EH (cell line): ENCODE measurements at places on chromosomes 4 and X.

- peak; percentile 57 for DNase-seq
These were observed 10.2 kb downstream of the PDGFC start for GRCh38 chr4:156961196-156962057.

DNA sequence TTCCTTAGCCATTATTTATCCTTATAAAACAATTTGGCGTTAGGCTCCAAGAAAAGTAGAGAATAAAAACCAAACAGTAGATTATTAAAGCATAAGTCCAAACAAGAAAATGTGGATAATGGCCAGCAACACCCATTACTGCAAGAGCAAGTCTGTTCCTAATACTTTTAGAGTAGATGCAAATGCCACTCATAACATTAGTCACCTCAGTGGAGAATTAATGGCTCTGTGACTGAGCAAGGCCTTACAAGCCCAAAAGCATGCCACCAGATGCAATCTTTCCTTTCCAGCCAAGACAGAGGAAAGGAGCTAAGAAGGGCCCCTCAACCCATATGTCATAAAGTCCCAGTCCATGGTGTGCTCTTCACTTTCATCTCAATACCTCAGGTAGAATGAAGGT is 373.8 kb downstream of the OPHN1 start:
- DNase-seq: peak; percentile 58

GRCh38 chrX:47206316-47206715 is 12.2 kb upstream of the CDK16 start:
- peak; percentile 45 for DNase-seq

DNA sequence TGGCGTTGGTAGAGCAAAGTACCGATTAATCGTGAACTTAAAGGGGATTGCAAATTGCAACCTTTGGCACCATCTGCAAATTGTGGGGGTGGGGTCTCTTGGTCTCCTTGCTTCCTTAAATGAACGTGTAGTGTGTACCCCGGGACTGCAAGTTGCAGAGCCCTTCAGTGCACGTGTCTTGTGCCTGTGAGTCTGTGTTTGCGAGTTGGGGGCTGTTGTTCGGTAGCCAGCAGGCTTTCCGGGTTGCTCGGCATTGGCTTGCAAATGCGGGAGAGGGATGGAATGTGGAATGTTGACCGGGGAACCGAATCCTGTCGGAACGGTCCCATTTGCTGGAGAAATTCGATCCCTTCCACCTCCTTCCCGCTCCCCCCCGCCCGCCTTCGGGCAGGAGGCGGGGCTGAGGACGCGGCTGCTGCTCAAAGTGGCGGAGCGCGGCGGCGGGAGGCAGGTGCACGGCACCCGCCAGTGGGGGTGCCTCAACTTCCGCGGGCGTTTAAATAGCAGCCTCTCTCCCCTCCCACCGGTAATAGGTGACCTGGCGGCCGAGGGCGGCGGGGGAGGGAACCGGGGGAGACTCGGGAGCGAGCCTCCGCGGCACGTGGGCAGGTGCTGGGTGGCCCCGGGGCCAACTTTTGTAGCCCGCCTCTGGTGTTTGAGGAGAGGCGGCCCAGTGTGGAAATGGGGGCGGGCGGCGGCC is 1.5 kb downstream of the JADE1 start:
- DNase-seq: peak; percentile 89

DNA sequence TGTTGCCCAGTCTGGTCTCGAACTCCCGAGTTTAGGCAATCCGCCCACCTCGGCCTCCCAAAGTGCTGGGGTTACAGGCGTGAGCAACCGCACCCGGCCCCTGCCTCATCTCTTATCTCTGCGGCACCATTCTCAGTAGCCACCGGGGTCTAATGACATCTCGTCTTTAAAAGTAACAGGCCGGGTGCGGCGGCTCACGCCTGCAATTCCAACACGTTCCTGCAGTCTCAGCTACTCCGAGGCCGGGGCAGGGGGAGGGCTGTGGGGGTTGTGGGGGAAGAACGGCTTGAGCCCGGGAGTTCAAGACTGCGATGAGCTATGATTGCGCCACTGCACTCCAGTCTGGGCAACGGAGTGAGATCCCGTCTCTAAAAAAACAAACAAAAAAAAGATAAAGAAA is 28.8 kb downstream of the ING2 start:
- no peak for DNase-seq

GRCh38 chrX:43958529-43958928 is 14.7 kb downstream of the NDP start:
- DNase-seq: peak; percentile 78

- no peak for DNase-seq
These were observed 87.3 kb upstream of the TET2 start for GRCh38 chr4:105059337-105059736.

DNA sequence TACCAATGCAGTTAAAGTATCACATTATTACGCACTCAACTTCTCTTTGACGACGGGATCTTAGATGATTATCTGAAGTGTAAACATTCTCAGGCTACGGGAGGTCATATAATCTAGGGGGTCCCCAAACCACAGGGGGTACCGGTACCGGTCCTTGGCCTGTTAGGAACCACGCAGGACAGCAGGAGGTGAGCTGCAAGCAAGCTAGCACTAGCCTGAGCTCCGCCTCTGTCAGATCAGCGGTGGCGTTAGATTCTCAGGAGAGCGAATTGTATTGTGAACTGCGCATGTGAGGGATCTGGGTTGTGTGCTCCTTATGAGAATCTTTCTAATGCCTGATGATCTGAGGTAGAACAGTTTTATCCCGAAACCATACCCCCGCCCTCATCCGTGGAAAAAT is 20.6 kb upstream of the PRR27 start:
- no peak for DNase-seq

GRCh38 chr4:174147863-174148262 is 135.6 kb downstream of the FBXO8 start:
- DNase-seq: no peak

DNA sequence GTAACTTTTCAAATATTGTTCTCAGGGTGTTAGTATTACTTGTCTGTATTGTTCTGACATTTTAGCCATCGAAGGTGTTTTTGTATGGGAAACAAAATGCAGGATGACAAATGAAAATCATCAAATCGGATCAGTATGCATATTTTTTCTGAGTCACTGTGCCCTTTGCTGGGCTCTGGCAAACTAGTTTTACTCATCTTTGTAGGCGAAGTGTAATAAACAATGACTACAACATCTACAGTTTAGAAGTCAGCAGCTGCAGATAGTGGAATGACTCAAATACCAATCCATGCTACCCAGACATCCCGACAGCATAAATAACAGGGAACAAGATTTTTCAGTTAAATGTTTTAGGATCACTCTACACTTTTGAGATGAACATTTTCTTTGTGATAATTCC is 557.3 kb upstream of the TENM3 start:
- DNase-seq: peak; percentile 93

GRCh38 chrX:13026877-13027652 is 17.4 kb downstream of the FAM9C start:
- DNase-seq: no peak

- DNase-seq: no peak
These were observed 382.0 kb downstream of the MAGEB5 start for GRCh38 chrX:26597981-26598380.

DNA sequence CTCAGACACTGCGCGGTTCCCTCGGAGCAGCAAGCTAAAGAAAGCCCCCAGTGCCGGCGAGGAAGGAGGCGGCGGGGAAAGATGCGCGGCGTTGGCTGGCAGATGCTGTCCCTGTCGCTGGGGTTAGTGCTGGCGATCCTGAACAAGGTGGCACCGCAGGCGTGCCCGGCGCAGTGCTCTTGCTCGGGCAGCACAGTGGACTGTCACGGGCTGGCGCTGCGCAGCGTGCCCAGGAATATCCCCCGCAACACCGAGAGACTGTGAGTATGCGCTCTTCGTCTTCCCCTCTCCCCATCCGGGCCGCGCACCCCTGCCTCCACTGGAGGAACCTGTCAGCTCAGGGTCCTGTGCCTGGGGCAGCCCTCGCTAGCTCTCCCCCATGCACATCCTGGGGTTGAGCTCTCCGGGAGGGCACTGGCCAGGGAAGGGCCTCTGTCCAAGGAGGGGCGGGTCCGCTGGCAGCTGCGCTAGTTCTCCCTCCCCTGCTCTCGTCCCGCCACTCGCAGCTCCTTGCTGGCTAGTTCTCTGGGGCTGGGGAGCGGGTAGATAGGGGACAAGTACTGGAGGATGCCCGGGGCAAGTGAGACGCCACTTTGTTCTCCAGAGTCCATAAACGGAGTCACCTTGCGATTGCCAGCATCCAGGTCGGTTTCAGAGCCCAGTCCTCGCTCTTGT is 2.2 kb downstream of the SLIT2 start:
- peak; percentile 55 for DNase-seq

GRCh38 chr4:77833126-77833724 is 14.1 kb upstream of the CNOT6L start:
- no peak for DNase-seq

- peak; percentile 40 for DNase-seq
These were observed 265.8 kb downstream of the PCDH18 start for GRCh38 chr4:137266511-137266910.

DNA sequence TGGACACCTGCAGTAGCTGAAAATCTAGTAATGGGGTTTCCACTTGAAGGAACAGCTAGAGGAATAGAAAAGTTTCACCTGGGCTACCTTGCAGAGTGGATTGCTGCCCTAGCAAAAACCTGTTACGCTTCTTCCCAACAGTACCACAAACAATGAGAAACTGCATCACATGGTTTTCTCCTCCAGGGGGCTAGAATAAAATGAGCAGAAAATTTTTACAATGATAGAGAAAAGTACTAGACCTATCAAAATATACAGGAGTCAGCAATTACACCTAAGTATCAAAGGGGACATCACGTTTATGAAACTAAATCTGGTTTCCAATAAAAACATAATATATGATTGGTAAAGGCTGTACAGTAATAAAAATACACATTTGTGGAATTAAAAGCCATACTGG is 423.1 kb upstream of the PITX2 start:
- DNase-seq: no peak

DNA sequence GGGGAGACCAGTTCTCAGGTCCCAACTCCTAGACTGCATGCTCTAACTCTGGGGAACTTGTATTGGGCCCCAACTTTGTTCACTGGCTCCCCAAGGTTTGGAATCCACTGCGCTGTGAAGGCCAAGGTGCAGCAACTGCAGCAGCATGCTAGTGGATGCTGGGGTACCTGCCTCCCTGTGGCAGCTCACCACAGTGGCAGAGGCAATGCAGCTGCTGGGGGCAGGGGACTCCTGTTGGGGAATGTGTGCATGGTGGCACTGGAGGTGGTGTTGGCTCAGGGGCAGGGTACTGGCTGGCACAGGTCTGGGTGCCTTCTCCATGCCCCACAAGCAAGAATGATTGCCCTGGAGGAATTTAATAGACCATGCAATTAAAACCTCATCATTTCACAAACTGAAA is 493.4 kb upstream of the GALNT7 start:
- no peak for DNase-seq

DNA sequence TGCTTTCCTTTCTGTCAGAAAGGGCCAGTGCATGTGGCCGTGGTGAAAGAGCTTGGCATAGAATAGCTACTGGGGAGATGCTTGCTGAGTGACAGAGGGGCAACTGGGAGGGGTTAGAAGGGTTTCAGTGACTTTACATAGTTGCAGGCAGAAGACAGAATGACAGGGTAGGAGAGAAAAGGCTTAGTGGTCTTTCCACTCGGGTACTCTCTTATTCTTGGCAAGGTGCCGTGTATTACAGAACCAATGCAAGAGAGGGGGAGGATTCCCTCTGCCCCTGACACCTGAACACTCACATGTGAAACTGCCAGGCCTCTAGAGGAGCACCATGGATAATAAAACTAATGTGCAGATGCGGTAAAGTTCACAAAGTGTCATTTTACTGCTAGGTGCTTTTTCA is 228.2 kb downstream of the MGST2 start:
- DNase-seq: no peak

DNA sequence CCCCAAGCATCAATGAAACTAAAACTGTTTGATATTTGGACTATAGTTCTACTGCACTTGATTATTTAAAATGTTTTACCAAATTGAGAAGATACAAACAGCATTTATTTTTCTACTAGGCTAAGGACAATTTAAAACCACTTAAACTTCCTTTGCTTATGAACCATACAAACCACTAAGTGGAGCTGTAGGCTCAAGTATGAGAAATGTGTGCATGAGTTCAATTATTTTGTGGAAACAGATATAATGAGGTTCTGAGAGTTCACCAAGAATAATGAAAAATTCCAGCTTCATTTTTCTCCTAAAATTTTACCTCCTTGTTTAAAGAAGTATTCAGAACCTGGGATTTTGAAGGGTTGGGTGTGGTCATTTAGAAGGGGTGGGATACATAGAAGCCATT is 63.1 kb downstream of the SERPINA7 start:
- DNase-seq: no peak

- DNase-seq: no peak
These were observed 37.4 kb downstream of the GPR143 start for GRCh38 chrX:9728261-9728660.
